ENCODE measurements at places on chromosomes 12 and 14.

- DNase-seq: no peak
These were observed 41.3 kb upstream of the MSRB3 start for GRCh38 chr12:65237153-65237552.

DNA sequence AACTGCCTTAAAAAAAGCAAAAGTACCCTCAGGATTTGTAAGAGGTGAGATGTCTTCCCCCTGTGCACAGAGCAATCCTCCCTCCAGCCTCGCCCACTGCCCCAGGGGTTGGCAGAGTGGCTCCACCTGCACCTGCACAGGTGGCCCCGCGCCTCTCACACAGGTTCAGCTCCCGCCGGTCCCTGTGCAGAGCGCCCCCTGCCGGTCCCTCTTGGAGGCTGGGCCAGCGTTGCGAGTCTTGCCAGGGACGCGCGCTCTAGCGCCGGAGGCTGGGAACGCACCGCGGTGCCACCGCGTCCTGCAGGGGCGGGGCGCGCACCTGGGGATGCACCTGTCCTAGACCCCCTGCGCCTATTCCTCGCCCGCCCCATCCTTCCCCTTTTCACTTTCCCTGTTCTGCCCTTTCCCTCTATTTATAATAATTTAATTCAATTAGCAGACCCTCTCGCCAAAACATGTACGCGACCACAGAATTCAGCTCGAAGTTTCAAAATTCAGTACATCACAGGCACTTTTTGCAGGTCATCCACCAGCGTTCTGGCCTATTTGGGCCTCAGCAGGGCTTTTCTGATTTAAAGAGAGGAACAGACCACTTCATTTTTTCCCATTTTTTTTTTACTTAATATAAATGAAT, 618.6 kb downstream of the AACS start:
- no peak for DNase-seq

DNA sequence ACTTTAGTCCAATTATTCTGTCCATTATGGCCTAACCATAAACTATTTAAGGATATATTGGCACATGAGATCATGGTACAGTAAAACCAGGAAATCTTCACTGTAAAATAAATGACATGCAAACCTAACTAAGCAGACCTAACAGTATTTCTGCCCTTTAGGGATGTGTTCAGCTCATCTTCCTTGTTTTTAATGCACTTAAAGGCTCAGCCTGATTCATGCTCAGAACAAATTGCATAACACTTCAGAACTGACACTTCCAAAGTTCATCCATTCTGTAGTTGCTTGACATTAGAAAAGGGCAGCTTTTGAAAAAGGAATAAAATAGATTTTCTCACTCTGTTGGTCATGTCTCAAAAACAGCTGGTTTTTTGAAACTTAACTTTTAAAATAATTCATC, 708.5 kb downstream of the C12orf50 start:
- DNase-seq: peak; percentile 44

DNA sequence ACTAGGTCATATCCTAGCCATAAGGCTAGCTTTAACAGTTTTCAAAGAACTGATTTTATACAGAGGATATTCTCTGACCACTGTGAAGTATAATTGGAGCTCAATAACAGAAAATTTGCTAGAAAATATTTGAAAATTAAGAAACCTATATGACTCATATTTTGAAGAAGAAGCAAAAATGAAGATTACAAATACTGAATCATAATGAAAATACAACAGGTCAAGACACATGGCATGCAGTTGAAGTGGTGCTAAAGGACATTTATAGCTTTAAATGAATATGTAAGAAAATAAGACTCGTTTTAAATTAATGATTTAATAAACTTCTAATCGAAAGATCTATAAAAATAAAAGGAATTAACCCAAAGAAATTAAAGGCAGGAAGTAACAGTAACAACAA, 1234.6 kb downstream of the SLC16A7 start:
- no peak for DNase-seq

DNA sequence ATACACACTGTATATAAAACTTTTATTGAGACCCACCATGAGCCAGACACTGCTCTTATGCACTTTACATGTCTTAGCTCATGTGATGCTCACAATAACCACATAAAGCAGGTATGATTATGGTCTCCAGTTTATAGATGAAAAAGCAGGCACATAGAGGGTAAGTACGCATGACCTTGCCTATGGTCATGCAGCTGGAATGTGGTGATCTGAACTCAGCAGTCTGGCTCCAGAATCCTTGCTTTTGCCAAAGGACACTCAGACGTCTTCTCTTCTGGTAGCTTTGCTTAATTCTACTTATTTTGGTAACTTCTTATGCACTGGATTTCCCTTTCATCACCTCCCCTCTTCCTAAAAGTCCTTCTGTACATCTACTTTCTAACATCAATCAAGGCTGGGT, 103.3 kb upstream of the CRY1 start:
- DNase-seq: peak; percentile 31

GRCh38 chr14:67538501-67538900, 5.4 kb downstream of the PLEKHH1 start:
- no peak for DNase-seq

DNA sequence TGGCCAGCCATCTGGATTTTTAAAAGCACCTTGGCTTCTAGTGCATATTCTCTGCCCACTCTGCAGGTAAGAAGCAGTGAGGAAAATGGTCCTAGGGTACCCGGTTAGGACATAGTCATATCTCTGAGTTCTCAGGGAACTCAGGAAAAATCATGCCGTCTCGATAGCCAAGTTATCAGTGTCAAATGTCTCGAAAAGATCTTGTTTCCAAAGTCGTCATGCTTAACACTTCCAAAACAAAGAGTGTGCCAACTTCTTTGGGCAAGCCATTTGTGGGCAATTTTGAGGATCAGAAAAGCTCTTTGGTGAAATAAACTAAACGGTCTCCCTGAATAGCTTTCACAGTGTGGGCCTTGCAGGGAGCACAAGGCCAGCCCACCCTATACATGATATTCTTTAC, 39.2 kb downstream of the RASSF3 start:
- DNase-seq: no peak

DNA sequence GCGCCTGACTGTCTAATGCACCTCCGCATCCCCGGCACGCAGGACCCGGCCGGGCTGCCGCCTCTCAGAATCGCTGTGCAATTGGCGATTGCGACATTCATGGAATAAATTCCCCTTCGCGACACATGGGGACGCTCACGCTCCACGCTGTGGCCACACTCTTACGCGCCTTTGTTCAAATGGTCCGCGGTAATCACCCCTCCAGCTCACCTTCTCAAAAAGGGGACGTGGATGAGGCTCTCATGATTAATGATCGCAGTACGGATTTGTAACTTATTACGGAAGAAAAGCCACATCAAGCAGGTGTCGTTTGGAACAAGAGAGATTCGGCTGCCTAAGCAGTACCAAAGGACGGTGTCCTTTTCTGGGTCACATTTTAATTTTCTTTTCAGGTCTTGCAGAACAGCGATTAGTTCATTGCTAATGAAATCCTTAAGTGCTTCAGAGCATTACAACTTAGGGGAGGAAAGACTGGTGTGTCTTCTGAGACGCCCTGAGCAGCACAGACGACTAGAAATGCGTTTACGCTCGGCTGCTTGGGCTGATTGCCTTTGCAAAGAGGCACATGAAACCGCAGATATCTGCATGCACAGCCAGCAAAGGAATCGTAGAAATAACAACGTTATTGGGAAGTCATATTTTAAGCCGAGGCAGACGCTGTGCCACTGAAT, 37.3 kb upstream of the ADGRD1 start:
- DNase-seq: peak; percentile 44

DNA sequence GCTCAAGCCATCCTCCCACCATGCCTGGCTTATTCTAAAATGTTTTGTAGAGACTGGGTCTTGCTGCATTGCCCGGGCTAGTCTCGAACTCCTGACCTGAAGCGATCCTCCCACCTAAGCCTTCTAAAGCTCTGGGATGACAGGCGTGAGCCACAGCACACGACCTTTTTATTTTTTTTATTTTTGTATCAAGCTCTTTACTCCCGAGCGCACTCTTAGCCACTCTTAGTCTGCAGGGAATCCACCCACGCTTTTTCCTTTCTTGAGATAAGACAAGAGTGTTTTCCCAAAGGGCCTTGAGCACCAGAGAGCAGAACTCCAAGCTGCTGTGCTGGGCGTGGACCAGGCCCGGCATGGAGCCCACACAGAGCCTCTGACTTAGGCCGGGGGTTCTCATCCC, 23.4 kb downstream of the MAP1LC3B2 start:
- no peak for DNase-seq

GRCh38 chr12:2650261-2651067, 144.3 kb upstream of the FKBP4 start:
- DNase-seq: no peak

- DNase-seq: no peak
These were observed 13.4 kb downstream of the MTERF2 start for GRCh38 chr12:106973545-106973944.

DNA sequence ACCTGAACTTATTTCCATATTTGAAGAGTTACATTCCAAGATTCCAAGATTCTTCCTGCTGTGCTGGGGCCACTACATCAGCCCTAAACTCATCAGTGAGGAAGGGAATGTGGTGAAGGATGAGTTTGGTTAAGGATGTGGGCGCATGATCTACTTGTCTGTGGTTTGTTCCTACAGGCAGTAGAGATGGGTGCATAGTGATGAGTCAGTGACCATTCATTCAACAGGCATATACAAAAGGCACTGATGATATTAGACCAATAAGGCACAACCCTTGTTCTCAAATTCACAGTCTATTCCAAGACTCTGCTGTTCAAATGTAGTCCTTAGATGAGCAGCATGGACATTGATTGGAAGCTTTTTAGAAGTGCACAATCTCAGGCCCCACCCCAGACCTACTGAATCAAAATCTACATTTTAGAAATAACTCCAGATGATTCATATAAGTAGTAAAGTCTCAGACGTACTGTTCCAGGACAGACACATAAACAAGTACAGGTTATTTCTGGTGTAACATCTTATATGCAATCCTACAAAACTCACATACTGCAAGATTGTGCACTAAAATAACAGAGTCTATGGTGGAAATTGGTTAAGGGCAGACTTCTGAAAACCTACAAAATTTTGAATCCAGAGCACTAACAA, 47.7 kb upstream of the MAP3K9 start:
- DNase-seq: peak; percentile 98

DNA sequence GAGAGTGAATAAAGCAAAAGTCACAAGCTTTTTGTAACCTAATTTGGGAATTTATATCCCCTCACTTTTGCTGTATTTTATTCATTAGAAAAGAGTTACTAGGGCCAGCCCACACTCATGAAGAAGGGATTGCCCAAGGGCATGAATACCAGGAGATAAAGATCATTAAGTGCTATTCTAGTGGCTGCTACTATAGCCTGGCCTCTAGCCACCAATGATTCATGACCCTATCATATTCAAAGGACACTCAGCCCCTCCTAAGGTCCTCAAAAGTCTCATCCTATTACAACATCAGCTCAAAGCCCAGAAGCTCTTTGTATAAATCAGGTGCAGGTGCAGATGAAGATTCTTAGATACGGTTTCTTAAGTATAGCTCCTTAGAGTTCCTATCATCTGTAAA, 518.1 kb downstream of the TRHDE start:
- DNase-seq: no peak

Measured in fibroblast of upper back skin (primary cell).